Activated B cell treated with CpG ODN at 0.5 μM for 24 hours (primary cell): ENCODE measurements at places on chromosomes 7 and 10. TPM values are rescaled to one million over a fixed set of nuclear protein-coding genes. Genes with fewer than 3 reads are reported as not detected.

The ZNF488 gene
- not detected in 2 replicates for total RNA-seq

GRCh38 chr10:79331709-79332108 is 15.6 kb upstream of the PPIF start:
- H3K4me3 ChIP-seq = peak overlapping the region; percentile 41
- no peaks in the 10 kb centered on the region for H3K27me3 ChIP-seq
- no peaks in the 10 kb centered on the region for H3K36me3 ChIP-seq
- H3K27ac ChIP-seq = peak overlapping the region; percentile 79
- DNase-seq = peak; percentile 57
- H3K4me1 ChIP-seq = peaks cover 24% of the 10 kb centered on the region

The AKR1C4 gene
- not detected in 2 replicates for total RNA-seq

GRCh38 chr10:13701157-13701919 is 114.6 kb downstream of the PRPF18 start:
- H3K4me1 ChIP-seq = peaks cover 2% of the 10 kb centered on the region
- H3K27me3 ChIP-seq = peaks cover 2% of the 10 kb centered on the region
- no peaks in the 10 kb centered on the region for H3K36me3 ChIP-seq
- H3K27ac ChIP-seq = no peak overlapping the region

DNA sequence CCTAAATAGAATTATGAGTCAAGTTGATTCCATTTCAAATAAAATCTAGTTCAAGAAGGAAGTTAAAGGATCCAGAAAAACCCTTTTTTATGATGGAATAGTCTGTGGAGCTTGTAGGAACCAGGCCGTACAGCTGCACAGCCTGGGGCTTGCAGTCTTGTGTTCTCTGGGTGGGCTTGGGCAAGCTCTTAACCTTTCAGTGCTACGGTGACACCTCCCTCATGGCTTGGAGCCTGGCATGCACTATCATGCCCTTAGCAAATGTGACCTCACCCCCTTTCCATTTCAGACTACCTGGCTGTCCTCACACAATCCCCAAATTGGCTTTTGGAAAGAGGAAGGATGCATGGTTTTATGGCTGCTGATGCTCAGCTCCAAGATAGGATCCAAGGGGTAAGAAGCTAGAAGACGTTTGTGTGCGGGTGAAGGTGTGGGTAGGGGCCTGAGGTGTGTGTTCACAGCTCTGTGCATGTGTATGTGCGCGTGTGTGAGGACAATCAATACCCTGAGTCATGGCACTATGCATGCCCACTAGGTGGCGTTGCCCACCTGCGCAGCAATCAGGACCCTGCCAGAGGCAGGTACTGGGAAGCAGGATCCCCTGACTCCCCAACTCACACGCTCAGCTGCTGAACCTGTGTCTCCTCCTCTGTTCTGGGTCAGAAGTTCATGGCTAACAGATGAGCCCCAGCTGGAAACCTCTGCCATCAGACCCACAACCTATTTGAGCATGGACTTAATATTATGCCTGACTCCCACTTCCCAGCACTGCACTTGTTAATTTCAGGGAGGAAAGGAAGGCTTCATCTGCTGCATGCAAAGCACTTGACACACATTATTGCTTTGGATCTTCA is 113.4 kb downstream of the PTPN20 start:
- no peak overlapping the region for H3K27ac ChIP-seq
- H3K27me3 ChIP-seq = no peaks in the 10 kb centered on the region
- H3K36me3 ChIP-seq = no peaks in the 10 kb centered on the region
- peak; percentile 32 for DNase-seq
- H3K4me3 ChIP-seq = no peak overlapping the region
- H3K4me1 ChIP-seq = no peaks in the 10 kb centered on the region

The LIPF gene
- not detected in 2 replicates for total RNA-seq

The KAZALD1 gene
- 0.58 TPM in 1 of 2 replicates, not detected in the other for total RNA-seq

- no peak overlapping the region for H3K4me3 ChIP-seq
- no peaks in the 10 kb centered on the region for H3K4me1 ChIP-seq
- no peaks in the 10 kb centered on the region for H3K36me3 ChIP-seq
- no peak for DNase-seq
- H3K27me3 ChIP-seq = peaks cover 30% of the 10 kb centered on the region
- no peak overlapping the region for H3K27ac ChIP-seq
Measured at GRCh38 chr7:32070051-32070405, 179 bp downstream of the PDE1C start.

DNA sequence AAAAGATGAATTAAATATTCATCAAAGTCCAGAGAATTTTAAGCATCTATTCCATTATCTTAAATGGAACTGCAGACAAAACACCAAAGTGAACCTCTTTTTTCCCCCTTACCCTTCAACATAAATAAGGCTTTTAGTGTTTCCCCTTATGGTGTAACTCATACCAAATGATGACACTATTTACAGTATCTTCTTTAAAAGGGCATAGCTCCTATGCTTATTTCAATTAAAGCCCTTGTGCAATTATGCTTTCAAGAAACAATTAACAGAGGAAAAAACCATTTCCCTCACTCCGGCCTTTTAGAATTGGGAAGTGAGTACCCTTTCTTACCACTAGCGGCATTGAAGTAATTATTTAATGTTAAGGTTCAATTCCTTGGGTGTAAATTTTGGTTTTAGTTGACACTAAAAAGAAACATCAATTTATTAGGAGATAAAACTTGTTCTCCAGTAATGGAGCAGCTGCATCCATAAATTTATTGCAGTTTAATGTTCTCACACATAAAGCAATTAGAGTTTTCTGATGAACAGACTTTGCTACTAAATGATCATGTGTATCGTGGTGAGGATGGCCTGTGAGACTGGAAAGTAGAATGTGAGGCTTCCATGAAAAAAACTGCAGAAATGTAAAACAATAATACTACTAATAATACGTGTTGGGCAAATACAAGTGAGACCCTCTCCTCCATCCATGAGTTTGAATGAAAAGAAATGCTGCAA is 661.3 kb downstream of the PARD3 start:
- no peaks in the 10 kb centered on the region for H3K4me1 ChIP-seq
- H3K36me3 ChIP-seq = no peaks in the 10 kb centered on the region
- H3K27ac ChIP-seq = no peak overlapping the region
- H3K4me3 ChIP-seq = no peak overlapping the region
